ENCODE measurements at places on chromosomes 6 and 20.

GRCh38 chr6:159098636-159099106 lies 53.9 kb upstream of the TAGAP start:
- DNase-seq = no peak

- DNase-seq = no peak
Measured at GRCh38 chr6:151409260-151409659, 17.9 kb upstream of the ZBTB2 start.

- DNase-seq = no peak
Measured at GRCh38 chr6:92887871-92888270, 531.5 kb downstream of the EPHA7 start.

GRCh38 chr6:31737315-31737990 lies 1.1 kb upstream of the CLIC1 start:
- no peak for DNase-seq

DNA sequence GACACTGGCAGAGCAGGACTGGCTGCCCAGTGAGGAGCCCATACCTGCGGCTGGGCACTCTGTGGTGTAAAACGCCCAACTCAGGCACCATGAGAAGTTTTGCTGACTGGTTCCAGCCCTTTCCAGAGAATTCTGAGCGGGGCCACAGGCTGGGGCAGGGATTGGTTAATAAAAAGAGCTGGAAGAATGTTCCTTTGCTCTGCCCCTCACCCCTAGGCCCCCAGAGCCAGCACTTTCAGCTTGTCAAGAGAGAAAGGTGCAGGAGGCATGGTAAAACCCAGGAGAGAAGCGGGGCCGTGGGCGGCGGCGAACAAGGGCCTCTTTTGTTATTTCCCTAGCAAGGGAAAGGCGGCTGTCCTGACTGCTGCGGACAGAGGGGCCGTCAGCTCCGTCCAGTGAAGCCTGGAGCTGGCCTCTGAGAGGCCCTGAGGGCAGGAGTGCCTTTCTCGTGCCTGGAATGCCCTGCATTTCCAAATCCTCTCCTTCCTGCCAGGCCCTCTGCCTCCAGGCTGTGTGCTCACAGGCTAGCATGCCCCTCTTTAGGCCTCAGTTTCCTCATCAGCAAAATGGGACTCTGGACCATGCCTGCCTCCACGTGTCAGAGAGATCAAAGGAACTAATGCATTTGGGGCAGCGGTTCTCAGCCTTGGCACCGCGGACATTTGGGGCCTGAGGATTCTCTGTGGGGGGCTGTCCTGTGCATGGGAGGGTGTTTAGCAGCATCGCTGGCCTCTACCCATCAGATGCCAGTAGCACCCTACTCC lies 12.9 kb downstream of the SLC13A3 start:
- DNase-seq = no peak

- DNase-seq = no peak
Measured at GRCh38 chr6:43775535-43775885, 5.5 kb downstream of the VEGFA start.

DNA sequence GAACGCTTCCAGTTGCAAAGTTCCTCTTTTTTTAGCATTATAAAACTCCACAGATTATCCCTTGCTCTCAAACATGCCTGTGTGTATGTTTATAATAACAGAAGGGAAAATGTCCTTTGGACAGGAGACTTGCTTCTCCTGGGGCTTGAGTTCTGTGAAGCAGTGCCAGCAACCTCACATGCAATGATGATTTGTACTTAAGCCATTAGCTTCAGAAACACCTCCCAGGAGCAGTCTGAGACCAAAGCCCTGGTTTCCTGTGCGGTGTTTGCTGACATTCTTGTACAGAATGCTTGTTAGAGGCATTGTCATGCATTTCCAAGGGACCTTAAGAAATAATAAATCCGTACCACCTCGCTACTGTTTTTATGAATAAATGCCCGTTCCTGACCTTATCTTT lies 752.8 kb downstream of the CBLN4 start:
- DNase-seq = no peak

DNA sequence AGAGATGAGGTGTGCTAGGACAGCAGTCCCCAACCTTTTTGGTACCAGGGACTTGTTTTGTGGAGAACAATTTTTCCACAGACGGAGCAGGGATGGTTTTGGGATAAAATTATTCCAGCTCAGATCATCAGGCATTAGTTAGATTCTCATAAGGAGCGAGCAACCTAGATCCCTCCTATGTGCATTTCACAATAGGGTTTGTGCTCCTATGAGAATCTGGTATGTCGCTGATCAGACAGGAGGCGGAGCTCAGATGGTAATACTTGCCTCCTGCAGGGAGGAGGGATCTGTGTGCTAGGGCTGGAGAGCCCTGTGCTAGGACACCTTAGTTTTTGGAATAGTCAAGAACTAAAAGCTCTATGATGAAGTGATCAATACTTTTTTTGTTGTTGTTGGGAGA lies 2.5 kb downstream of the SMIM13 start:
- no peak for DNase-seq

- DNase-seq = no peak
Measured at GRCh38 chr6:21190701-21191100, 402.9 kb upstream of the SOX4 start.

Data from brain pericyte (primary cell).